ENCODE measurements at places on chromosomes 3 and 15. TPM values are rescaled to one million over a fixed set of nuclear protein-coding genes. Genes with fewer than 3 reads are reported as not detected.
A peak's percentile ranks its signal among the peaks of the same experiment; 100 is the strongest.

DNA sequence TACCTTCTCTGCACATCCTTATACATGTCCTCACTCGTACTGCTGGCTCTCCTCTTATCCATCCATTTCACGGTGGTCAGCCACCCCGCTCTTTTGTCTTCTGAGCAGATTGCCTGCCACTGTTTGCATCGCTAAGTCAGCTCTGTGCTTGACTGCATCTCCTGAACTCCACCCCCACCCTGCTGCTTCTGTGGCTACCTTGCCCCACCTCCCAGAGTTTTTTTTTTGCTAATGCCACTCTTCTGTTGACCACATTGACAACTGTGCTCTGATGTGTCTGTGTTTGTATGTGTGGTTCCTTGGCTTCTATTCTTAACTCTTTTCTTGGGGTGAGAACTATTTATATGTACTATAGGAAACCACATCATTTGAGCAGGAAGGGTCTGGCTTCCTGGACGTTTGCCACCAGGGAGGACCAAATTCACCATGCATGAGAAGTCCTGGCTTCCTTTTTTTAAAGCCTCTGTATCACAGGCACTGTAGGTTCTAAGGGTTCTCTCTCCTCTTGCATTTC is 12.8 kb upstream of the MTMR10 start:
- H3K27me3 ChIP-seq, result peaks cover 4% of the 10 kb centered on the region
- no peak overlapping the region for H3K27ac ChIP-seq
- H3K36me3 ChIP-seq, result no peaks in the 10 kb centered on the region
- no peak overlapping the region for H3K4me3 ChIP-seq
- DNase-seq, result peak; percentile 36

Gene CLDN18
- 161 TPM for total RNA-seq

Gene SERPINI2
- total RNA-seq, result not detected

Gene C3orf49
- not detected for total RNA-seq

DNA sequence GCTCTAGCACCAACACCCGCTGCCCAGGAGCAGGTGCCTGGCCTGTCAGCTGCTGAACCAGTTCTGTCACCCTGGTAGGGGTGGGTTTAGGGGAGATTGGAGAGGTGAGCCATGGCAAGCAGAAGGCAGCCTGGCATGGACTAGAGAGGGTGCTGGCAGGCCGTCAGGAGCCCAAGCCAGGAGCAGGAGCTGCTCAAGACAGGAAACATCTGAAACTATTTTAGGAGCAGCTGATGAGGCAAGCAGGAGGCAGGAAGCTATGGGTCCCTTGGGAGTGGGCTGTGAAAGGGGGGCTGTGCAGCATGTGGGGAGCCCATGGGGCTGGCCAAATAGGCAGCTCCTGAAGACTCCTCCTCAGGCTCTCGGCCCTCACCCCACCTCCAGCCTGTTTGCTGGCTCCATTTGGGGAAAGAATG is 2.3 kb downstream of the INKA1 start:
- H3K4me3 ChIP-seq, result no peak overlapping the region
- peaks cover 19% of the 10 kb centered on the region for H3K36me3 ChIP-seq
- peaks cover 63% of the 10 kb centered on the region for H3K4me1 ChIP-seq
- H3K27me3 ChIP-seq, result no peaks in the 10 kb centered on the region
- DNase-seq, result peak; percentile 92

- H3K36me3 ChIP-seq, result no peaks in the 10 kb centered on the region
- DNase-seq, result no peak
- no peaks in the 10 kb centered on the region for H3K27me3 ChIP-seq
- peaks cover 9% of the 10 kb centered on the region for H3K4me1 ChIP-seq
Measured at GRCh38 chr15:65285291-65286068, 1.2 kb downstream of the PARP16 start.

DNA sequence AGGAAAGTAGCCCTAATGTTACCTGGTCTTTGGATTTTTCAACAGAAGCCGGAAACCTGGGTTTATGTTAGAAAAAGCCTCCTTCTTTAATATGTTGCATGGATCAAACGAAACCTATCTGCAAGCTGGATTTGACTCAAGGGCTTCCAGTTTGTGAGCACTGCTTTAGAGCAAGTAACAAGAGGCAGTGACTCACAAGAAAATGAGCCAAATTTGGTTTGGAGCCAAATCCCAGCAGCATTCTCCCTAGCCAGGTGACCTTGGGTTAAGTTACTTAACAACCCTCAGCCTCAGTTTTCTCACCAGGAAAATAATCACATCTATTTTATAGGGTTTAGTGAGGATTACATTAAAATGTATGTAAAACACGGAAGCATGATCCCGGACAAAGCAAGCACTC is 215.2 kb upstream of the PRICKLE2 start:
- peak; percentile 65 for DNase-seq
- no peaks in the 10 kb centered on the region for H3K27me3 ChIP-seq
- H3K4me3 ChIP-seq, result no peak overlapping the region
- peaks cover 28% of the 10 kb centered on the region for H3K4me1 ChIP-seq

GRCh38 chr15:70125605-70126004 is 27.9 kb upstream of the TLE3 start:
- no peak overlapping the region for H3K27ac ChIP-seq
- H3K36me3 ChIP-seq, result no peaks in the 10 kb centered on the region
- DNase-seq, result no peak
- no peak overlapping the region for H3K4me3 ChIP-seq
- H3K4me1 ChIP-seq, result peaks cover 9% of the 10 kb centered on the region
- no peaks in the 10 kb centered on the region for H3K27me3 ChIP-seq

GRCh38 chr3:190169243-190169642 is 48.5 kb upstream of the P3H2 start:
- no peak for DNase-seq
- H3K27me3 ChIP-seq, result no peaks in the 10 kb centered on the region
- no peak overlapping the region for H3K27ac ChIP-seq
- no peak overlapping the region for H3K4me3 ChIP-seq

Gene CYP19A1
- total RNA-seq, result not detected

DNA sequence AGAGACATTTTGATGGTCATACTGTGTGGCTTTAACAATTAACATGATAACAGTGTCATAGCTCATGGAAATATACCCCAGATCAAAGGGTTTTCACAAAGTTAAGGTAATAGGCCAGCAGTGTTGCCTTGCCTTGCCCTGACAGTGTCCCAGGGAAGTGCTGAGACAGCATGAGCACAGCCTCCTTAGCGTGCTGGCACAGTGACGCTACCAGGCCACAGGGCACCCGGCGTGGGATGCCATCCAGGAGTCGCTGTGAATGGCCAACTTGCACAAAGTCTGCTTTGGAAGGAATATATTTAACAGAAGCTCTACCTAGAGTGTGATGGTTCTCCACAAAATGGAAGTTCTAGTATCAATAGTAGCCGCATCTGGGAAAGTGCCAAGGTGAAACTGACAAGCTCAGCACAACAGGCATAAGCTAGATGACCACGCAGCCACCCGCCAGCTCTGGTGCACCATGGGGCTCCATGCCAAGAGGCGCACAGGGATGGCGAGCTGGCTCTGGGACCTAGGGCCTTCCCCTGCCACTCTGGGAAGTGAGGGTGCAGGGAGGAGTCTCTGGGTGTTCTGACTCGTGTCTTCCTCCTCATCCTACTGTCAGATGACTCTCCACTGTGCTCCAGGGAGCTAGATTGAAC is 86.2 kb downstream of the GABRB3 start:
- DNase-seq, result no peak
- no peaks in the 10 kb centered on the region for H3K4me1 ChIP-seq
- no peaks in the 10 kb centered on the region for H3K27me3 ChIP-seq
- no peak overlapping the region for H3K4me3 ChIP-seq
- H3K36me3 ChIP-seq, result no peaks in the 10 kb centered on the region
